ENCODE measurements at places on chromosomes 5 and 9.

DNA sequence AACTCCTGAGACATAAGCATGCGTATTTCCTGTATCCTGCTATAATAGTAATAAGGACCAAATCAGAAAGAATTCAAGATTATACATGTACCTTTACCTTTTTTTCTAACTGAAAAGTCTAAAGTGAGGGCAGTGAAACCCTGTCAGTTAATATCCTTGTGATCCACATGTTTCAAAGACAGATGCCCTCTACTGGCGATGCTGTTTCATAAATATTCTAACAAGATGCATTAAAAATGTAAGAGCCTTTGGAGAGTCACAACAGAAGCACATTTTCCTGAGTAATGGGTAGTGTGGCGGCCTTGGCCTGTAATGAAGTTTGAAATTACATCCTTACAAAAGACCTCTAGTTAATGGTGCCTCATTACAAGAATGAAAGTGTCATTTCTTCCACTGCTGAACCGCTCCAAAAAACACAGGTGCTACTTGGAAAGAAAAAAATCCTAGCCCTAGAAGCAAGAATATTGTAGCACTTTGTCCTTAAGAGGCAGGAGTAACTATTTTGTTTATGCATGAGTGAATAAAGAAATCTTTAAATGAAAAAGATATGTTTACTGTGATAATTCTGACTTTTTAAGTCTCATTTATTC lies 232.6 kb downstream of the EPB41L4A start:
- no peak for DNase-seq

- DNase-seq: no peak
Observed at GRCh38 chr5:146345578-146346366, 7.1 kb downstream of the POU4F3 start.

DNA sequence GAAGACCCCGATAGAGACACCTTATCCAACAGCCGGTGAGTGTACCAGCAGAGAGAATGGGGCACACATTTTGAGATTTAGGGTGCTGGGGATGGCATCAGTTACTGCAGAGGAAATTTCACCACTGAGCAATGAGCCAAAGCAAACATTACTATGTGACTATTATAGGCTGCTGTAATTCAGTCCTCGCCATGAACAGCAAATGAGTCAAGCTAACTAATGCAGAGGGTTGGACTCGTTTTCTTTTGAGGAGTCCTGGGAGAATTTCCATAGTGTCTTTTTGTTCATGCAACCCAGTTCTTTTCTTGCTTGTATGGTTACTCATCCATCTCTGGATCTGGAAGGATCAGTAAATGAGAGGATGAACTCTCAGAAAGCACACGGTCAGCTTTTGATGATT lies 323.8 kb downstream of the PSAT1 start:
- DNase-seq: no peak

GRCh38 chr5:54347221-54347865 lies 37.0 kb upstream of the ARL15 start:
- DNase-seq: no peak

GRCh38 chr5:17794815-17795214 lies 160.6 kb downstream of the TAF11L14 start:
- no peak for DNase-seq

GRCh38 chr5:1212881-1213280 lies 11.5 kb downstream of the SLC6A19 start:
- no peak for DNase-seq

DNA sequence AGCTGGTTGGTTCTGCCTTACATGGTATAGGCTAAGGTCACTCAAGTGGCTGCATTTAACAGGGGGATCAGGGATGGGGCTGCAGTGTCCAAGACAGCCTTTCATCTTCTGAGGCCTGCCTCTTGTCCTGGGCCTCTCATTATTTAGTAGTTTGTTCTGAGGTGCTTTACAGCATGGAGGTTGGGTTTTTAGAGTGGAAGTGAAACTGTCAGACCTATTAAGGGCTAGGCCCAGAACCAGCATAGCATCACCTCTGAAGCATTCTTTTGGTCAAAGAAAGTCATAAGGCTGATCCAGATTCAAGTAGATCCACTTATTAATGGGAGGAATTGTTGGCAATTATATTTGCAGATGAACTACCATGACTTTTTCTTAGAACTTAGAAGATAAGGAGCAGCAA lies 146.0 kb upstream of the NMUR2 start:
- no peak for DNase-seq

DNA sequence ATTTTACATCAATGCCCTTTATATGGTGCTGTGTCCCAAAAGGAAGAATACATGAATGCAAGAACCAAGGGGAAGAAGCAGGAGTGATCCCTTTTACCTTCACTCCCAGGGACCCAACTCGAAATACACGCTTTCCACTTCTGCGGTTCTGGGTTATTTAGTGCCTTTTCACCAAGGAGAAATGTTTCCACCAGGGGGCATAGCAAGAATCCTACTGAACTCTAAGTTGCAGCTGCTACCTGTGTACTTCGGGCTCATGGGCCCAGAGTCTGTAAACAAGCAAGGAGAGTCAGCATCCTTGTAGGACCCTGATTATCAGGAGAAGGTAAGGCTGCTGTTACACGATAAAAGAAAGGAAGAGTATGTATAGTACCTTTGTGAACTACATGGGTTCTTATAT lies 45.7 kb downstream of the DPYSL3 start:
- DNase-seq: peak; percentile 48

- no peak for DNase-seq
Observed at GRCh38 chr5:171149772-171150171, 159.3 kb upstream of the TLX3 start.

- no peak for DNase-seq
Observed at GRCh38 chr5:29037716-29038115, 1999.3 kb upstream of the CDH9 start.

- DNase-seq: no peak
Observed at GRCh38 chr9:129736334-129736733, 16.5 kb downstream of the PTGES start.

- no peak for DNase-seq
Observed at GRCh38 chr5:50964746-50965653, 298.6 kb downstream of the PARP8 start.
